Mesendoderm (in vitro differentiated cells): ENCODE measurements at places on chromosomes 7 and 10.

- no peak for DNase-seq
Observed at GRCh38 chr10:37865957-37866803, 8.8 kb upstream of the ZNF248 start.

DNA sequence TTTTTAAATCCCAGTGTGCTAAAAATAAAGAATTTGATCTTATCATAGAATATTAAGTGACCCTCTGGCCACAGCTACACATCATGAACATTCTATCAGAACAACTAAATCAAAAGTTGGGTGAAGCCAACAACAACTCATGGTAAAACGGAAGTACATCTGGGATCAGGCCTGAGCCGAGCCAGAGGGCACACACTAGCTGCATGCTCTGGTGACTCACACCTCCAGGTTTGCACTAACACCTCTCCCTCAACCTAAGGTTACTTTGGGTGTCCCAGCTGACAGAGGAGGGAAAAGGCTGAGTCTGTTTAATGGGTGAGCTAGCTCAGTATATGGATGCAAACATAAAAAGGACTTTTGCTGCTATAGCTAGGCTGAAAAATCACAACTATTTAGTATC, 281.6 kb downstream of the HGF start:
- DNase-seq = no peak

- no peak for DNase-seq
Observed at GRCh38 chr7:84982199-84982598, 204.7 kb downstream of the SEMA3D start.

DNA sequence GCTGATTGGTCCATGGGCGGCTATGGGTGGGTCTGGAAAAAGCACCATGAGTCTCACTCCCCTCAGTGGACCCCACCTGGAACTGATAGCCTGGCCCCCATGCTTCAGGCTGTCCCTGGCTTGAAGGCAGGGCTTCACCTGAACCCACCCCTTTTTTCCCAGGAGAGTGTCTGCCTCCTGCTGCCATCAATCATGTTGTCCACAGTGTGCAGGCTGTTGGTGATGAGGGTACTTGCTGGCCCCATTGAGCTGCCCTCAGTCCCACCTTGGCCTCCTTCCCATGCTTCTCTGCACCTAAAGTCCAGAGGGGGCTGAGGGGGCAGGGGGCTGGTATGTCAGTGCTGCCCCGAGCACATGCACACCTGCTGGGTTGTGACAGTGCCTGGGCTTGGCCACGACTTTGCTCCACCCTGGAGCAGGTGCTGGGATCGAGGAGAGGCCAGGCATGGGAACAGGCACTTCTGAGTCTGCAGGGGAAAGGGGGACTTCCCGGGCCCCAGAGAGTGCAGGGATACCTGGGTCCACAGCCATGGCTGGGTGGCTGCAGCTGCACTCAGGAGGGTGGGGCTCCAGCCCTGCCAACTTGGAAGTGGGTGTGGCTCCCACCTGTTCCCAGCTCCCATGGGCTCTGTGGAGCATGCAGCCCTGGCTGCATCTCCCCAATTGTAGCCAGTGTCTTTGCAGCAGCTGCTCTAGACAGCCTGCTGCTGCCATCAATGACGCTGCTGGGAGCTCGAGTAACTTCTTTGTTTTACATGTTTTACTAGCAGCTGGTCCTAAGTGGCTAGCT, 56.9 kb downstream of the ADK start:
- DNase-seq = no peak

GRCh38 chr7:50145801-50146338, 52.8 kb upstream of the ZPBP start:
- DNase-seq = no peak
